ENCODE measurements at places on chromosomes 1 and 21.

- DNase-seq = no peak
Measured at GRCh38 chr1:204475656-204476432, 18.8 kb downstream of the PIK3C2B start.

GRCh38 chr21:28483301-28484035 is 509.2 kb downstream of the LTN1 start:
- no peak for DNase-seq

GRCh38 chr1:233945573-233945972 is 41.1 kb downstream of the SLC35F3 start:
- DNase-seq = no peak

DNA sequence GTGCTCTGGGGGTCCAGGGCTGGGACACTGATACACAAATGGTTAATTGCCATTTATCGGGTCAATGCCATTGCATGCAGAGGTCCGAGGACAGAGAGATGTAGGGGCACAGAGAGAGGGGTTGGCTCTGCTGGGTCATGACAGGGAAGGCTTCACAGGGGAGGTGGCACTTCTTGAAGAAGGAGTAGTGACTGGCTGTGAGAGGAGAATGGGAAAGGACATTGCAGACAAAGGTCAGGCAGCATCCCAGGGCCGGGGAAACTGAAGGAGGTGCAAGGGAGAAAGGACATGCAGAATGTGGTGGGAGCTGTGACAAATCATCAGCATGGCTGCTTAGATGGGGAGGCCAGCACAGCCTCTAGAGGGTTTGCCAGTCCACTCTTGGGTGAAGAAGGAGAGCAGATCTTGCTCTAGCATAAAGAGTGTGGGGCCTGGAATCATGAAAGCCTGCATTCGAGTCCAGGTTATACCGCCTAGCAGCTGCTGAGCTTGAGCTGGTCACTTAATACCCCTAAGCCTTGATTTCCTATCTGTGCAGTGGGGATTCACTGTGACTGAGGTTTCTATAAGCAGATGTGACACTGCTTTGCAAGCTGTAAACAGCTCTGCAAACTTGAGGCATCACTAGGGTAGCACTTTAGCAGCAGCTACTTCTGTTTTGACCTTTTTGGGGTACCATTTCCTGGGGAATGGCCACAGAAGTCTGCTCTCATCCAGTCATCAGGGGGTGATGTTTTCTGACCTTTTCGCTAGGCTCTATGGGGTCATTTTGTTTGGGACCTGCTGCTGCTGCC is 59.2 kb upstream of the EPS8L3 start:
- DNase-seq = no peak

DNA sequence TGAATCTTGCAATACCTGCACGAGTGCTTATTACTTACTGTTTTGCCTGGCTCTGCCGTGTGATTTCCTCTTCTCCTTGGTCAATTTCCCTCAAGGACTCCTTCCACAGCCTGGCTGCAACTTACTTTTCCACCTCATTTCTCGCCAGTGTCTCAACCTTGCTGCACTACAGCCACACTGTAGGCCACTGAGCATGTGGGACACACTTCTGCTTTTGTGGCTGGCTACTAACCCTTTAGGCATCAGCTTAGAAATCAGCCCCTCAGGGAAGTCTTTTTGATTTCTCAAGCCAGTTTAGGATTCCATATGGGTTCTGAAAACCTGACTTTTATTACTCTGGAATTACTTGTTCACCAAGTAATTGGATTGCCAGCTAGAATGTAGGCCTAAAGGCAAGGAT is 5.2 kb upstream of the DMRTB1 start:
- DNase-seq = no peak

DNA sequence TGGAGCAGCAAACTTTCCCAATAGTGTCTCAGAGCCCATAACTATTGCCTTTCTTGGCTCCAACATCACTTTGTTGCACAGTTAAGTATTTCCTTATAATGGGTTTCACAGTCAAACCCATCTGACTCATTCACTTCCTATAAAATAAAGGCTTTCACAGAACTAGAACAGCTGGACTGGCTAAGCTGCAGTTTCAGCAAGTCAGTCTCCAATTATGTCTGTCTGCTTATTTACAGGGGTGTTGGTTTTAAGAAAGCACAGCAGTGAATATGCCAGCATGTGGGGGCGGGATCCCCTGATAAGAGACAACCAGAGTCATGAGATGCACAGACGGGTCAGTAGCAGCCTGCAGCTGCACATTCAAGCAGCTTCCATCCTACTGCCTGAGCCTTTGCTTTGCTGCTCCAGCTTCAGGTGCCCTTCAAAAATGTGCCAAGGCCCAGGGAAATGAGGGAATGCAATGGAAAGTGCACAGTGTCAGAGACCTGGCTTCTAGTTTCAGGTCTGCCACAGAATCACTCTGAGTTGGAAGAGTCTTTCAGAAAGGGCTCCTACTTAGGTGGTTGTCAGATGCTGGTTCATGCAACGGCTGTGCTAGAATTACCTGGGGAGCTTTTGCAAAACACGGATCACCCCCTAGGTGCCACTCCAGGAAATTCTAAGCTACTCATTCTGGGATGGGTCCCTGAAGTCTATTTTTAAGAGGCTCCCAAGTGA is 24.8 kb downstream of the RNF19B start:
- no peak for DNase-seq

DNA sequence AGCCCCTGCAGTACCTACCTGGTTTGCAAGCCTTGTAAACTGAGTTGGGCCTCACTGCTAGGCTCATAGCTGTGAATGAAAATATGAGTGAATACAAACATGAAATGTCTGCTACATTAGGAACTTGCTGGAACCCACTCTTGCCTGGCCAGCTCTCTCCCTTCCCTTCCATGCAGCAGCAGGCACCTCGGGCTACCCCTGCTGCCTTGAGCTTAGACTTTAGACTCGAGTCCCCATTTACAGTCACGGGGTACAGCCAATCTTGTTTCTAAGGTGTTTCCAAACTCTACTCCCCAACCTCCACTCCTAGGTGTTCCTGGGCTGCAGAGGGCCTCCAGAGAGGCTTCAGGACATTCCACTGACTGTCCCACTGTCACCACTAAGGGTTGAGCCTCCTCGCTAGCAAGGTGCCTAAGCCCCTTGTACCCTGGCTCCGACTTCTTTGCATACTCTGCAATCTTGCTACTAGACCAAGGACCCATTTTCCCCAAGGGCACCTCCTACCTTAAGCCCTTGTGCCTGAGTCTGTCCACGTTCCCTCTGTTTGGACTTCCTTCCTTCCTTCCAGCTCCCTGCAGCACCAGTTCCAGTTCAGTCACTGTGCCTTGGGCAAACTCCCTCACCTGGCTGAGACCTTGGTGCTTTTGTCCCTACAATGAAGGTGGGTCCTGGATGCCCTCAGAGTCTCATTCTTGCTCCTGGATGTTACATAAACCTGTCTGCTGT is 36.9 kb downstream of the CDK18 start:
- DNase-seq = no peak

GRCh38 chr1:19811206-19811851 is 3.8 kb downstream of the RNF186 start:
- peak; percentile 30 for DNase-seq

- no peak for DNase-seq
Measured at GRCh38 chr21:42135386-42136052, 64.4 kb downstream of the UMODL1 start.

GRCh38 chr1:89130716-89131115 is 4.8 kb upstream of the GBP2 start:
- no peak for DNase-seq

DNA sequence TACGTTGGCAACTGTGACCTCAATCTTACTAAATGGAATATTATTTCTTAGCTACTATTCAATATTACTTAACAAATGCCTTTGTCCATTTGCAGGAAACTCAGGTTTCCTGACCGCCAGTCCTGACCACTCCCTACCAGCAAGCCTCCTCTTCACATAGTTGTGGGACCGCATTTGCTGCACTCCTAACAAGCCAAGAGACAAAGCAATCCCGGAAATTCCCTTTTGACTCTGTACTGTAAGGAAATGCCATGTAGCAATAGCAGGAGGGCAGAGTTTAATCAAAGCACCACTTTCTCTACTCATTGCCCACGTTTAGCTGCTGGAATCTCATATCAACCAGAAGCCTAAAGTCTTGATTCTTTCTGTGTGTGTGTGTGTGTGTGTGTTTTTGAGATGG is 28.1 kb upstream of the ACBD6 start:
- DNase-seq = no peak

- DNase-seq = no peak
Measured at GRCh38 chr1:66267201-66267940, 266.6 kb upstream of the SGIP1 start.

DNA sequence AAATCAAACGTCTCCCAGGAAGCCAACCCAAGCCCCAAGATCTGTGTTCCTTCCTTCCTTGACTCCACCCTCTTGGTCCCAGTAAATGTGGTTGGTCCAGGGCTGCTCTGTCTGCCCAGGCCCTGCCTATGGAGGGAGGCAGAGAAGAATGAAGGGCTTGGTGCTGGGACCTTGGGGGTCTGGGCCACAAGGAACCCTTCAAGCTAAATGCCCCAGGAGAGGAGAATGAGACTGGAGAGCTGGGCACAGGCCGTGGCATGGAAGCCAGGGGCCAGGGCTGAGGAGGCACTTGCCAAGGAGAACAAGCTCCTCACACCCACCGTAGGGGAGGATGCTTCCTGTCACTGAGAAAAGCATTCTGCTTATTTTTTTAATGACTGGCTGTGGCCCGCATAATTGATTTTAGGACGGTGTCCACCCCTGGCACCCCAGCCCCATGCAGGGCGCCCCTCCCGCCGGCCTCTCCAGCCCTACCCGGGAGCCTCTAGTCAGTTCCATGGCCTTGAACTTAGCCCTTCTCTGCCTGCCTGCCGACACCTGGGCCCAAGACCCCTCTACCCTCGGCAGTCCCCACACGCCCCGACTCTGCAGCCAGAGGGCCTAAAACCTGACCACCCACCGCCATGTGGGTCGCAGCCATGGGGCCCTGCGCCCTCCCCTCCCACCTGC is 889 bp downstream of the CLEC20A start:
- no peak for DNase-seq

DNA sequence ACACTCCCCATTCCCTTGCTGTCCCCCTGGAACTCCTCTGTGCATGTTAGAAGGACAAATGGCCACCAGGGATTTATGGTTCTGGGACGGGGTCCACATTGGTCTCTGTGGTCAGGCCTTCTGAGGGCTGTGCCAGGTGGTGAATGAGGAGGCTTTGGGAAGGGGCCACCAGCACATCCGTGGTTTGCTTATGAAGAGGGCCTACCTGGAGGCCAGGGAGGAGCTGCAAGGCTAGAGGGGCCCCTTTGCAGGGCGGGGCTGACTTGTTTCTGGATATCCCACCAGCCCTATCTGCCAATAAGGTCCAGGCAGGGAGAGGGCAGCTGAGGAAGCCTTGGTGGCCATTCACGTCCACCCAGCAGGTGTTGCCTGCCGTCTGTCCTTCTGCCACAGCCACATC is 24.9 kb downstream of the KCNA10 start:
- DNase-seq = no peak

DNA sequence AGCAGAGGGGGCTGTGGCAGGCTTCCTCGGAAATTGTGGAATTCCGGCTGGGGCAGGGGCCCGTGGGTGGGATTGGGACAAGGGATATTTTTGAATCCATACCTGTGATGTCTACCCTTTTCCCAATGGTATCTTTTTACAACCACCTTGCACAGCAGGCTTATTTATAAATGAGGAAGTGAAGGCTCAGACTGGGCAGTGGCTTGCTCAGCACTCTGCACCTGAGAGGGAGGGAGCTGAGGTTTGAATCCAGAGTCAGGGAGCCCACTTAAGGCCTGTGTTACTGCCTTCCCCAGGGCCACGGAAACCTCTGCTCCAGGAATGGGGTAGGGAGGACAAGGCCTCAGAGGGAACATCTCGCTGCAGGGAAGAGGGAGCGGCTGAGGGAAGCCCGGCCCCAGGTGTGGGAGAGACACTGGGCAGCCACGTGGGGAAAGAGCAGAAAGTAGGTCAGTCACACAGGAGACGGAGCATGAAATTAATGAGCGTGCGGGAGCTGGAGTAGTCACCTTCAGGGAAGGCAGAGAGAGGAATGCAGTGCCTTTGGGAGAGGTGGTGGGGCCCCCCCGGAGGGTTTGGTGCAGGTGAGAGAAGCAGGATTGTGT is 35.4 kb upstream of the SCMH1 start:
- DNase-seq = no peak

GRCh38 chr1:236398538-236398937 is 4.5 kb downstream of the EDARADD start:
- no peak for DNase-seq

GRCh38 chr1:181541458-181541857 is 58.1 kb downstream of the CACNA1E start:
- no peak for DNase-seq

DNA sequence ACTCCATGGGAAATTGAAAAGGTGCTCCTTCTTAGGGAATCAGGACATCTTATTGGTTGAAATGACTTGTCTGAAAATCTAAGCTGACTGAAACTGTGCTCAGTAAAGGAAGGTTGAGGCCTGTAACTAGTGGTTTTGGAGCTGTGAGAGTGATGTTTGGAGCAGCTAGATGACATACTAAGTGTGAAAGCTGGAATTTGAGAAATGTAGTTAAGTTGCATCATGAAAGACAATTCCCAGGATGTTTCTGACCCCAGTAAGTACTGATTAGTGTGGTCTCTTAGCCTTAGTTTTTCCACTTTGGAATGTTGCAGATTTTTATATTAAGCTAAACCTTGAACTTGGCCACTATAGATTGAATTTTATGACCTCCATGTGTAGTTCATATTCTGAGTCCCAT is 154.9 kb downstream of the PAPPA2 start:
- no peak for DNase-seq

DNA sequence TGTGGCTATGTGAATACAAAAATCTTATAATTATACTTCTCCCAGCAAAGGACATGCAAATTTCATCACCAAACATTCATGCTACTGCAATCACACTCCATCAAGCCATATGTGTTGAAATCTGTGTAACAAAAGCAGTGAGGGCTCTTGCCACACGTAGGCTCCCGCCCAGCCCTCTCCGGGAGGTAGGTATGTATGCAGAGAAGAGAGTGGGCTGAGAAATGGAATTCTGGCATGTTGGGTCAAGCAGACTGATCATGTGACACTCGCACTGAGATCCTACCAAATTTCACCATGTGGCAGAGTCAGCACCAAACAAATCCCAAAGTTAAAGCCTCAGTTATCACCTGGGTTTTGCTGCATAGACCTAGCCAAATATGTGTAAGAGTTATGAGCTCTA is 49.7 kb downstream of the APP start:
- no peak for DNase-seq

DNA sequence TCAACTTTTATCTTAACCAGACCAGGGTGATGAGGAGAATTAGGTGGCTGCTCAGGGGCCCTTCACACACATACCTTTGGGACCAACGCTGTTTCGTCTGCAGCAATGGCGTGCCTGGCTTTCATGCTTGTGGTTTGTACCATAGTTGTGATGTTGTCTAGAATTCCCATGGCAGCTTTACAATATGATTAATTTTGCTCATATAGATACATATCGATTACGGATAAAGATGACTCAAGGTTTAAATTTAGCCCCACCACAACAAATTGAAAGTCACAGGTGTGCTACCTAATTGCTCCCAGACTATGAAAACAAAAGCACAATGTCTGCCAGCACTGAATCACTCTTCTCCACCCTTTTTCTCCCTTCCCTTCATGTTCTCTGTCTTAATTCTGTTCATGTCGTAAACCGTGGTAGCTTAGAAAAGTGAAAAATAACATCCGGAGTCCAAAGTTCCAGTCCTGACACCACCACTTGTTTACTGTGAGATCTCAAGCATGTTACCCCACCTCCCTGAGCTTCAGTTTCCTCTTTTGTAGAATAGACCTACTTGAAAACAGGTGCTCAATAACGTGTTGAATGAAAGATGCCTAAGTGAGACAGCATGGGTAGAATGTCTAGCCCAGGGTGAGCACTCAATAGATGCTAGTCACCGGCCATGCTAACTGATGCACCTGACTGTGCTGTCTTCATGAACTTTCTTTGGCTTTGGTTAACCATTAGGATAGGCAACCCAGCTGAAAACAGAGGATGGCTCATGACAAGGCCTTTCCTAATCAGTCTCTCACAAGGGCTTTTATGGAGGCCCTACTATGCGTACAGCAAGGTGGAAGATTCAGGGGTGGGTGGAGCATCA is 22.1 kb upstream of the JUN start:
- DNase-seq = no peak

All from activated gamma-delta T cell treated with Interleukin-2 at 50 U/mL for 16 hours (primary cell).